MG63 (cell line): ENCODE measurements at places on chromosomes 1 and 21.

- DNase-seq = no peak
These were observed 51.1 kb downstream of the SLC16A1 start for GRCh38 chr1:112904831-112905261.

DNA sequence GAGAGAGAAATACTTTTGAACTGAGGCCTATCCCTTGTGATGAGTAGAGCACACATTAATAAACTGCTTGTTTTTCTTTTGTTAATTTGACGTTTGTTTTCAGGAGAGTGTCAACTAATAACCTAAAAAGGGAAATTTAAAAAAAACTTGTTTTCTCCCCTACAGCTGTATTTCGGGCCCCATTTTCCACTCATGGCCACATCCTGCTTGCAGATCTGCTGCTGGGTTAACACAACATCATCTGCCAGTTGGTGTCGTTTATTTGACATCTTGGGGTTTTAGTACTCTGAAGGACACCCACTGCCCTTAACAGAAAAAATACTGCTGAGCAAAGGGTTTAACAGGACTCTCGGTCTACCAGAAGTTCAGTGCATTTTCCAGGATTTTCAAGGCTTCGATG lies 848 bp upstream of the PYHIN1 start:
- DNase-seq = no peak

DNA sequence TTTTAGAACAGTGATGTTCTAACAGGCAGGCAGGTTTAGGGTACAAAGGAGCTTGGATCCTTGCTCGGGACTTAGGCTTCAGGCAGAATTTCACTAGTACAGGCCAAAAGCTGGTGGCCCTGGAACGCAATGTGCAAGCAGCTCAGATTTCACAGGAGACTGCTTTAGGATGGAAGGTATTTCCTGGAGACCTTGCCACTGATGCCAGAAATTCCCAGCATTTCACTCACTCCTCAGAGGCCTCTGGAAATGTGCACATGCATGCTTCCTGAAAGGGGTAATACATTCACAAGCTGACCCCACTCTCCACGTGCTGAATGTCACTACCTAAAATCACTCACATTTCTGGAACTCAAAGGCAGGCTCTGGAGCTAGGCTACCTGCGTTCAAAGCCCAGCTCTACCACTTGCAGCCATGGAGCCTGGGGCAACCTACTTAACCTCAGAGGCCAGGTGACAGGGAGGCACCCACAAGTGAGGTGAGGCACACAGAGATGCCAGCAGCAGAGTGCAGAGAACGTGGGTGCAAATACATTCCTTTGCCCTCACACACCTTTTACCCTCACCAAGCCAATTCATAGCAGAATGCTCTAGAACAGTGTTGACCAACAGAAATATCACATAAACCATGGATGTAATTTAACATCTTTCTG lies 56.5 kb downstream of the CDC7 start:
- no peak for DNase-seq

DNA sequence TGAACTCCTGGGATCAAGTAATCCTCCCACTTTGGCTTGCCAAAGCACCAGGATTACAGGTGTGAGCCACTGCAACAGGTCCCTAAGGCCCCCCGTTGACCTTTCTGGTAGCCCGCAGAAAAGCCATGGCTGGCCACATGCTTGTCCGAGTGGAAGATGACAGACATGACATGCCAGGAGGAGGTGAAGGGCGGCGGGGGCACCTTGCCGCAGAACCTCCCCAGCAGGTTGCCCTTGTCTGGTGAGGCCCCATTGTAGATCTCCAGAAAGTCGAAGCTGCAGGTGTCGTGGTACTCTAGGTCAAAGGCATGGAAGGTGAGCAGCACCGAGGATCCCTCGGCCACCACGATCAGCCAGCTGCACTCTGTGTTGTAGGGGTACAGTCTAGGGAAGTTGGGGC lies 8.4 kb downstream of the CDCP2 start:
- DNase-seq = no peak

- no peak for DNase-seq
These were observed 28.7 kb downstream of the NPHS2 start for GRCh38 chr1:179547021-179547535.

DNA sequence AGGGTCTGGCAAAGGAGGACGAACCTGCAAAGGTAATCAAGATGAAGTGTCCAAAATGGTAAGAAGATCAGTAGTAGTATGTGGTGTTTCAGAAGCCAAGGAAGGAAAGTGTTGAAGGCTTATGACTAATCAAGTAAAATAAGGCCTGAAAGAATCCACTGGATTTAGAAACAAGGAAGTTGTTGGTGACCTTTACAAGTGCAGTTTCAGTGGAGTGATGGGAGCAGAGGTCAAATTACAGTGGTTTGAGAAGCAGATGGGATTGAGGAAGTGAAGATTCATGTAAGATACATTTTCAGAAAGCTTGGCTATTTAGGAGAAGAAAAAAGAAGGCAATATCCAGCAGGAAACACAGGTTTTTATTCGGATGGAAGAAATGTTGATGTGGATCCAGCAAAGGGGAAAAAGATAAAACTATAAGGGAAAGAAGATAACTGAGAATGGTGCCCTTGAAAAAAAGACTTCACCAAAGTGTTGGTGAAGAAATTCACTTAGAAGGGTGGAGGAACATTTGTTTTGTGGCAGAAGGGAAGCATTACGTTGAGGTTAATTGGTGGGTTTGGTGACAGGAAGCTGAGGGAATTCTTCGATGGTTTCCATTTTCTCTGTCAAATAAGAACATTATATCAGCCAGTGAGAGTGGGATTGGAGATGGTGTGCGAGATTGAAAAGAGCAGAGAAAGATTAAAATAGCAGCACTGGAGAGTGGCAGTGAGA lies 2.1 kb downstream of the ARMH1 start:
- DNase-seq = no peak

- no peak for DNase-seq
These were observed 54.3 kb downstream of the GRIK1 start for GRCh38 chr21:29885491-29885890.

- peak; percentile 19 for DNase-seq
These were observed 554 bp downstream of the ZNF281 start for GRCh38 chr1:200409203-200409760.

- DNase-seq = no peak
These were observed 24.2 kb downstream of the MTARC1 start for GRCh38 chr1:220810963-220811362.

DNA sequence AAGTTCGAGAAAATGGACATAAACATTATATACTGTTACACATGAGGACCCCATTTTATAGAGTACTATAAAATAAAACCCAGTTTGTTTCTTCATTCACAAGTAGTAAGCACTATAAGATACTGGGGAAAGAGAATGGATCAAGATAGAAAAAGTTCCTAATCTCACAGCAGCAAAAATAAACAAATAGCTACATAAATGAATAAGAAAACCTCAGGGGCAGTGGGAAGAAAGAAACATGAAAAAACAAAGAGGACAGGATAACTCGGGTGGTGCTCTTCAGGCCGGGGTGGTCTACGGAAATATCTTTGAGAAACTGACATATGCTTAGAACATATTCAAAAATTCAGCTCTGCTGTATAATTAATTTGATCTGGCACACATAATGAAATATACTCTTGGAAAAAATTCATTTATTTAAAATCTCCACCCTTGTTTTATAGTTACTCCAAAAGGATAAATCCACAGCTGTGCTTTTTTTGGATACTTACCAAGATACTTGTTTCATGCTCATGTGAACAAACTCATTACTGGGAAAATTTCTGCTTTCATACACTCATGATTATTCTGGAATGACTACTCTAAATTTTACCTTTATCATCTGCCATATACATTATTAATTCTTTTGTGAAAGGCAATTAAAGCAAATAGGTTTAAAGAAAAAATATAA lies 20.0 kb downstream of the CEP170 start:
- DNase-seq = no peak

DNA sequence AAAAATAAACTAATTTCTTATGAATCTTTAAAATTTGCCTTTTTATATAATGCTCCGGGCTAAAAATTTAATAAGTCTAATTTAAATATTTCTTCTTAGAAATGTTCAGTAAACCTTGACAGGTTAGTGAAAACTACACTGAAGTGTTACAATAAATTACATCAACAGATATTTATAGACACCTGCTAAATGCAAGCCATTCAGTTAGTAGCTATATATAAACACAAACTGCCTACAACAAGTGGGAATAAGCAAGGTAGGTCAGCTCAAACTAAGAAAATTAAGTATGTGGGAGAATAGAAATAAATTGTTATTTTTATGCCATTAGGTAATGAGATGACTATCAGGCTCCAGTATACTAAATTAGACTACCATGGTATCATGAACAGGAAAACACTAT lies 215.6 kb downstream of the DENND1B start:
- no peak for DNase-seq

- no peak for DNase-seq
These were observed 328.2 kb upstream of the CHRM3 start for GRCh38 chr1:239058190-239058589.

DNA sequence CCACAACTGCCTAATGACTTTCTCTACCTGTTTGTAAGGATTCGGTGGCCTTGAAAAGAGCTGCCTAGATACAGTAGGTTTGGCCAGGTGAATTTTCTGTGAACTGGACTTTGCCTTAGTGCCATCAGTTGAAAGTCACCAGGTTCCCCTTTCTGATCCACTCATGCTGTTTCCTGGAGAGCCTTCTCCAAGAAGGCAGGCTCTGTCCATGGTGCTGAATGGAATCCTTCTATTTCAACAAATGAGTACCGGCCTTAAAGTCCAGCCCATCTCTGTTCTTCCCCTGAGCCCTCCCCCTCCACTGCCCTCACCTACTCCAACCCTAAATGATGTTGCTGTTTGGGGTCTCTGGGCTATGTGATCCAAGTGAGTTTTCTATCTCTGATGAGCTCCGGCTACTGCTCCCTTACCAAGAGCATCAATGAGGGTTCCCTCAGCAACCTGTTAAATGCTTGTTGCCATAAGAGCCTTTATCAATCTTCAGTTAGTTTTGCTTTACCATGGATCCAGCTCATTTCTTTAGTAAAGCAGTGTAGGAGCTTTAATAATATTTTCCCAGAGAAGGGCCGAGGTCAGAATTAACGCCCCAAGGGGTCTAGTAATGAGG lies 500.4 kb downstream of the PTPRU start:
- DNase-seq = no peak

GRCh38 chr1:61604261-61604660 lies 120.7 kb downstream of the TM2D1 start:
- DNase-seq = no peak

- DNase-seq = peak; percentile 50
These were observed 19.8 kb downstream of the SPOCD1 start for GRCh38 chr1:31795801-31796621.

GRCh38 chr1:242187171-242187570 lies 188.3 kb upstream of the MAP1LC3C start:
- no peak for DNase-seq

- no peak for DNase-seq
These were observed 11.1 kb upstream of the RPRD2 start for GRCh38 chr1:150352866-150353265.

DNA sequence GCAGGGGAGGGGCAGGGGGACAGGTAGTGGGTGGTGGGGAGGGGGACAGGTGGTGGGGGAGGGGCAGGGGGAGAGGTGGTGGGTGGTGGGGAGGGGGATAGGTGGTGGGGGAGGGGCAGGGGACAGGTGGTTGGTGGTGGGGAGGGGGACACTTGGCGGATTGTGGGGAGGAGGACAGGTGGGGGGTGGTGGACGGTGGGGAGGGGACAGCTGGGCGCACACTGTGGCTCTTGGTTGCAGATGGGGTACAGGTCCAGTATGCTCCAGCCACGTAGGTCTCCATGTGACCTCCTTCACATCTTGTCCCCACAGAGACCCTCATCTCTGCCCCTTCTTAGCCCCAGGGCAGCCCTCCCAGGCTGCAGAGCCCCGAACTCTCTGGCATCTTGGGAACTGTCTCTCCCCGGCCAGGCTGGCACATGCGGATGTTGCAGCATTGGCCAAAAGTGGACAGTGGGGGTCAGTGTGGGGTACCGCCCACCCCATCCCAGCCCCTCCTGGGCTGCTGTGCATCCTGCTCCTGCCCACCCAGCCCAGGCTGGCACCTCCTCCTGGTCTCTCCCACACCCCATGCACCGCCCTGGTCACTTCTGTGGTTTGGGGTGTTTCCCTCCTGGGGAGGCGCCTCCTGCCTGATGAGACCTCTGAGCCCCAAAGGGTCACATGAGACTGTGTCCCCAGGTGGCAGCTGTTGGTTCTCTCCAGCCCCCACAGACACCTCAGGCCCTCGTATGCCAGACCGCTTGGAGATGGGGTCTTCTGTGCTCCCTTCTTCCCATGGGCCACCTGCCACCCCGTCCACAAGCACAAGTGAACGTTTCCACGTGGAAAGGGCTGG lies 7.6 kb upstream of the SLC19A1 start:
- DNase-seq = no peak

DNA sequence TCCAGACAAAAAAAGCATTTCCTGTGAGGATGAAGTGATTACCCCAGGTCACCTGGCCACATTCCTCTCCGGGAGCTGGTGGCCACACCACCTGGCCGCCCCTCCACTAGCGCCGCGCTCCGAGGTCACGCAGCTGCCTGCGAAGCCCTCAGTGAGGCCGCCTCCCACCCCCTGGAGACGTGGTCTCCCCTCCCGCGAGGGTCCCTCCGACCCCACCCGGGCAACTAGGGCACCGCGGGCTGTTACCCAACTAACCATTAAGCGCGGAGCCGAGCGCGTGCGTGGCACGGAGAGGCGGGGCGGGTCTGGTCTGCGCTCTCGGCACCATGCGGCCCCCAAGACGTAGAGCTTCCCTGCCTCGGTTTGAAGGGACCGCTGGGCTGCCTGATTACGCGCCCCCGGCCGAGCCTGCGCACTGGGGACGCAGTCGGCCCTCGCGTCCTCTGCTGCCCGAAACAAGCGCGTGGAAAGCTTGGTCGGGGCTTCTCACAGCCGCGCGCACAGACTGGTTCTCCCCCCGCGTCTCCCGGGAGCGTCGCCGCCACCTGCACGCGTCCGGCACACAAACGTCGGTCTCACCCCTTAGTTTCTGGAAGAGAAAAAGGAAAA lies 106.5 kb downstream of the SLC16A1 start:
- DNase-seq = peak; percentile 61

GRCh38 chr1:150022357-150022756 lies 11.8 kb upstream of the OTUD7B start:
- no peak for DNase-seq

GRCh38 chr1:41479808-41480160 lies 4.7 kb downstream of the EDN2 start:
- no peak for DNase-seq
